ENCODE measurements at places on chromosomes 1 and 21.

DNA sequence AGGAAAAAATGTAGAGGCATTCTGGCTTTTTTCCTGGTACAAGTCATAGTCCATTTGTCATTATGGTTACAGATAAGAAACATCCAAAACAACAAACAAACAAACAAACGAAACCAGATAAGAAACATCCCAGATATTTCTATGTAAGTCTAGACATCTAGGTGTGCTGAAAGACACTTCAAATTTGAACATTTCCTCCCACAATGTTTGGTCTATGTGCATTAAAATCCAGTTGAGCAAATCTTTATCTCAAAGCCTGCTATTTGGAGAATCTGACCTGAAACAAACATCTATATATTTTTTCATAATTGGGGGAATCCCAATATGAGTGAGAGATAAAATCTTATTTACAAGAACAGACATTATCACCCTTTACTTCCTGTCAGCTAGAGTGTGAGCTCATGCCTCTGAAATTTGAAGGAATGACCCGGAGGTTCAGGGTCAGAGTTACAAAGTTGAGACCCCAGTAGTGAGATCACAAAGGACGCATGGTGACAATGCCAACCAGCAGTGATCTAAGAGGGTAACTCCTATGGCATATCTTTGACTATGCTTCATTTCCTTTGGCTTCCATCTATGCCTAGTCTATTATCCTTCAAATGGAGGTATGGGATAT, 182.9 kb upstream of the ATP1B1 start:
- DNase-seq: no peak

GRCh38 chr1:161307892-161308638, 1.7 kb downstream of the MPZ start:
- no peak for DNase-seq

DNA sequence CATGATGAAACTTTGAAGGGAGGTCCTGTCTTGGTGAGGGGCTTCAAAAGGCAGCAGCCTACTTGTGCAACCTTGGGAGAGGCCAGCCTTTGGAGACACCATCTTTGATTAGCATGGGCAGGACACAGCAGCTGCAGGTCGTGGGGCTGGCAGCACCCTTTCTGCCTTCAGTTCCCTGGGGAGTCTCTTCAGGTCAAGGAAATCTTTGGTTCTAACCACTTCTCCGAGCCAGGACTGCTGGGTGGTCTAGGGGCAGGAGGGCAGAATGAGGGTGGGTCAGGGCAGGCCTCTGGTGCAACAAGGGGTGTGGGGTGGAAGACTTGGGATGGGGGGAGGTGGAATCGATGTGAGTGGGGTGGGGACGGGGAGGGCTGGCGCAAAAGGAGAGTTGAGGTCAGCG, 269.7 kb downstream of the FOXD2 start:
- DNase-seq: no peak

DNA sequence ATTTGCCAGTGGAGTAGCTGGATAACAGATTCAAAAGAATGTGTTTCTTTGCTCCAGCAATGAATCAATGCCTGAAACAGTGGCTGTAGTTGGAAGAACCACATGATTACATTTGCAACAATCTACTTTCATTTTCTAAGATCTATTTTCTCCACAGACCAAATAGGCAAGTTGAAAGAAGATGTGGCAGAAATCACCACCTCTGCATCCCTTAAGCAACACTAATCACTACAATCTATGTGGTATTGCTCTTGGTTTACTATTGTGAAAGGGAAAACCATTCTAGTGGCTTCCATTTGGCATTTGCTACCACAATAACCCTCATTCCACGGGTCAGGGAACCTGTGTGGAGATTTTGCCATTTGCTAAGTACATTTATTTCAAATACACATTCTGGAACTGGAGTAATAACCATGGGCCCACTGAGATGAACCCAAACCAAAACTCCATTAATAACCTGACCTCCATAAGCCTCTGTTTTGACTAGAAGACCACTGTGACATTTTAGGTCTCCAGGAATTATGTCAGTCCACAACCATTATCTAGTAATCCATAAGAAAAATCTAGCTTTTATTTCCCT, 66.3 kb downstream of the C1orf185 start:
- no peak for DNase-seq

DNA sequence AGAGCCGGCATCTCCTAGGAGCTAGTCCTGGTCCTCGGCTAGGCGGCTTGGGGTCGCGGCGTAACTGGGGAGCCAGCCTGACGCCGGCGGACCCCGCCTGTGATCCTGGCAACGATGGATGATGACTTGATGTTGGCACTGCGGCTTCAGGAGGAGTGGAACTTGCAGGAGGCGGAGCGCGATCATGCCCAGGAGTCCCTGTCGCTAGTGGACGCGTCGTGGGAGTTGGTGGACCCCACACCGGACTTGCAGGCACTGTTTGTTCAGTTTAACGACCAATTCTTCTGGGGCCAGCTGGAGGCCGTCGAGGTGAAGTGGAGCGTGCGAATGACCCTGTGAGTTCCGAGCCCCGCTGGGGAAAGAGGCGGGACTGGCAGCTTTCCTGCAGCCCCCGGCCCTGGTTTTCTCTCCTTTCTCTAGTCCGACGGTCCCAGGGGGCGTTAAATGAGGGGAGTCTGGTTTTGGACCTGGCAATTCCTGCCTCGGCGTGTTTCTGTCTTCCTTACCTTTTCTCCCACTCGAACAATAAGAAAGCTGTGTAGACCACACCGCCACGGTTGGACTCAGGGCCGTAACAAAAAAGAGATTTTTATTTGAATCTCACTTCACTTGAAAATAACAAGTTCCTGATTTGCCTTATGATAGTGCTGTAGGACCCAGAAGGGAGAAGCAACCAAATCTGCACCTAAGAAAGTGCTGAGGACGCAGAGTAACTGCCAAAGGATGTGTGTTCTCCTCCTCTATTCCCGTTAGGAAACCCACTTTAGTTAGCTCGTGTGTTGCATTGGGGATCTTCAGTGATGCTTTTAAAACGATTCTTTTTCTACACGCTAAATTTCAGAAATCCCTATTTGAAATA, at the start of gene SPRTN:
SPRTN (plus strand) TSS at position 24 of the 859 bp plus-strand sequence; CDS start at position 115, 91 bp downstream.
- no peak for DNase-seq

DNA sequence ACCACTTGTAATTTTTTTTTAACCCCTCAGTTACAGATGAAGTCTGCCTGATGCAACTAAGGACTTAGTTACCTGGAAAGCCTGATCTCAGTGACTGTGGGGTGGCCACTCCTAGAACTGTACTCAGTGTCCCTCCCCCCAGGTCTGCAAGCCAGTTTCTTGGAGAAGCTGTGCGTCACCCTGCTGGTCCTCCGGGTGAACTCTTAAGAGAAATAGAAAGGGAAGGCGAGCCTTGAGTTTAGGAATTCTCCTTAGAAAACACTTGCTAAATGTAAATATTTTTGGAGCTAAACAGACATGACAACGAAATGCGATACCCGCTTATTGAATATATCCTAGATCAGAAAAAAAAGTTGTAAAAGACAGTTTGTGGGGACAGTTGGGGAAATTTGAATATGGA, 730 bp downstream of the SLC16A4 start:
- peak; percentile 85 for DNase-seq

- no peak for DNase-seq
Measured at GRCh38 chr1:172177849-172178248, 242.6 kb upstream of the C1orf105 start.

GRCh38 chr1:31159323-31159722, 80.4 kb downstream of the NKAIN1 start:
- no peak for DNase-seq

DNA sequence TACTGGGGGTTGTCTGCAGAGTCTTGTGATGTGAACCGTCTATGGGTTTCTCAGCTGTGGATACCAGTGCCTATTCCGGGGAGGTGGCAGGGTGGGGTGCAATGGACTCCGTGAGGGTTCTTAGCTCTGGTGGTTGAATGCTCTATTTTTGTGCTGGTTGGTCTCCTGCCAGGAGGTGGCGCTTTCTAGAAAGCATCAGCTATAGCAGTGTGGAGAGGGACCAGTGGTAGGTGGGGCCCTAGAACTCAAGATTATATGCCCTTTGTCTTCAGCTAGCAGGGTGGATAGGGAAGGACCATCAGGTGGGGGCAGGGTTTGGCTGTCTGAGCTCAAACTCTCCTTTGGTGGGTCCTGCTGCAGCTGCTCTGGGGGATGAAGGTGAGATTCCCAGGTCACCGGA, 127.3 kb upstream of the PLD5 start:
- DNase-seq: no peak

- DNase-seq: no peak
Measured at GRCh38 chr1:177779166-177779965, 190.5 kb downstream of the SEC16B start.

- DNase-seq: no peak
Measured at GRCh38 chr1:9160079-9160717, 31.3 kb upstream of the GPR157 start.

DNA sequence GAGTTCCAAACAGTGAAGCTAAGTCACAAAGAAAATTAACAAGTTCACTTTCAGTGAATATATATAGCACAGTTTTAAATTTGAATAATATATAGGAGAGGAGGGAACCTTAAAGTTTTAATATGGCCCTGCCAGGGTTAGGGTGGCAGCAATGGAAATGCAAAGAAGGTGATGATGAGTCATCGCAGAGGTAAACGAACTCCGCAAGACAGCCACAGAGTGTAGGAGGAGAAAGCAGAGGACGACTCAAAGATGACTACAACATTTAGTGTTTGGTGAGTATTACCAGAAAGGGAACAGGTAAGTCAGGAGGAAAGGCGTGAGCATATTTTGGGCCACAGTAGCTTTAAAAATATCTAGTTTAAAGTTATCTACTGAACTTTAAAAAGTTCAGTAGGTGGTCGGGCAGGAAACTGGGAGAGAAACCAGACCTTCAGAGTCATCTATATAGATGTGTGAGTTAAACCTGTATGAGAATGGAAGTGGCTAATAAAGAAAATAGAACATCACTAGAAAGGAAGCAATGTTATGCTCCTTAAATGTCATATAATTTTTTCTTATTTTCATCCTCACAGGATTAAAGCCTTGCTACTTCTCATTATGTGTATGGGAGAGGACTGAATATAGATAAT, 75.7 kb downstream of the UCHL5 start:
- DNase-seq: no peak

DNA sequence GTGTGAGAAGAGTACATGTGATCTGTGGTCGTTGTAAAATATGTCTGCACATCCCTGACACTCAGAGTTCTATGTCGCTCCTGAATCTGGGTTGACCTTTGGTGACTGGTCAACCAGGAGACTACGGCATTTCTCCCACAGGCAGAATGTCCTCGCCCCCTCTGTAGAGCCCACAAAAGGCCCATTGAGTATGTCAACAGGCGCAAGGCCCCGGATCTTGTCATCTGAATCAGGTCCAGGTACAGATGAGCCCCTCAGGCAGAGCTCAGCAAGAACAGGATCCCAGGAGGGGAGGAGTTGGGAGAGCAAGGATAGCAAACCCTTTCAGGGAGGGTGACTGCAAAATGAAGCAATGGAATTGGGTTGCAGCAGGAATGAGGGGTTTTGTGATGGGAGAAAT, 126.5 kb downstream of the MATN1 start:
- no peak for DNase-seq

DNA sequence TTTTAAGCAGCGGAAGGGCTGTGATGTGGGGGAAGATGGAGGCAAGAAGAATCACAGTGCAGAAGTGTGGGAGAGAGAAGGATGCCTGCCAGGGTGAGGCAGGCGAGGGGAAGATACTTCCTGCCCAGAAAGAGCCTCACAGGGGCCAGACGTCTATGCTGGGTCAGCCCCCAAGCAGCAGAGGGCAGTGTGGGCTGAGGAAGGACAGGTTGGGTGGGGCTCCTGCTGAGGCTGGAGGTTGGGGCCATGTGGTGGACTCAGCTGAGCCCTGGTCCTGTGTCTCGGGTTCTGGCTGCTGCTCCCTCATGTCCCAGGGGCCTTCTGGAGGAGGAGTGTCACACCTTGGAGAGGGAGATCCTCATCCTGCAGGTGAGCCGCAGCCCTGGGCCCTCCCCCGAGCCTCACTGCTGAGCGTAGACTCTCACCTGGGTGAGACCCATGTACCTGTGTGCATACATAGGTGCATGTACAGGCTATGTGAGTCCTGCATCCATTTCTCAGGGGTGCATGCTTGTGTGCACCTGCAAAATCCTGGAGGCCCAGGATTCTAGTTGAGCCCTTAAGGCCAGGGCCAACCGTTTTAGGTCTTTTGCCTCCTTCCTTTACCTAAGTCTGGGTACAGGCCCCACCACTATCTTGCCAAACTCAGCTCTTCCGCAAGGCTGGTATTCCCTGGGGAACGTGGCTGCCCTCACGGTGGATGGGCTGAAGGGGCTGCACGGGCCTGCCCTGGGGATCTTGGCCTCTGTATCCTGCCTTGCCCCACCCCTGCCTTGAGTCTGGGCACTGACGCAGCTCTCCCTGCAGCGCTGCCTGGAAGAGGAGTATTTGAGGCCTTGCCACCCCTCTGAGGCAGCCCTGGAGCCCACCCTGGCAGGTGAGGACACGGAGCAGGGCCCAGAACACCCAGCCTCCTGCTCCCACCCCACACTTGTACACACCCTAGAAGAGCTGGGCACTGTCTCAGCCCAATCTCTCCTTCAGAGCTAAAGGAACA, 3.7 kb downstream of the CCDC24 start:
- no peak for DNase-seq

DNA sequence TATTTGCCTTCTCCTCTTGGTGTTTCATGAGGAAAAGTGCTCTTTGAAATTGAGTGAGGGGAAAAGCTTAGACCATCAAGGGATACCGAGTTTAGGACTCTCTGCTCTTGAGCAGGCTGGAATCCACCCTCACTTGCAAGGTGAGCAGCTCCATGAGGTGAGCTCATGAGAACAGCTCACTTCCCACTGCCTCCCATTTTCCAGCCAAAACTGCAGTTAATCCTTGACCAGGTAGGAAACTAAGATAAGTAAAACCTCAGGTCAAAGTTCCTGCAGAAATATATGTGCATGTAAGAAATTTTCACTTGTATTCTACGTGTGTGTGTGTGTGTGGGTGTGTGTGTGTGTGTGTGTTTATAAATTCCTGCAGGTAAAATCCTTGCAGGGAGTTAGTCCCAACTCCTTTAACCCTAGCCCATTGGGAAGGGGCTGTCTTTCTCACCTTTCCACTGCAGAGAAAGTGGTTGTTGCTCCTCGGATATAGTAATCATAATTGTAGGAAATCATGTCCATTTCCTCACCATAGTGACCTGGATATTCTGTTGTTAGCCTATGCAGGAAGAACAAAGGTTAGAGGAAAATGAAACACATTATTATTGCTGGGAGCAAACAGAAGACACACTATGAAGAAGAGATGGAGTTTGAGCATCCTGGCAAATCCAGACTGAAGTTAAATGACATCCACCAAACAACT, 28.3 kb downstream of the DPT start:
- DNase-seq: no peak

DNA sequence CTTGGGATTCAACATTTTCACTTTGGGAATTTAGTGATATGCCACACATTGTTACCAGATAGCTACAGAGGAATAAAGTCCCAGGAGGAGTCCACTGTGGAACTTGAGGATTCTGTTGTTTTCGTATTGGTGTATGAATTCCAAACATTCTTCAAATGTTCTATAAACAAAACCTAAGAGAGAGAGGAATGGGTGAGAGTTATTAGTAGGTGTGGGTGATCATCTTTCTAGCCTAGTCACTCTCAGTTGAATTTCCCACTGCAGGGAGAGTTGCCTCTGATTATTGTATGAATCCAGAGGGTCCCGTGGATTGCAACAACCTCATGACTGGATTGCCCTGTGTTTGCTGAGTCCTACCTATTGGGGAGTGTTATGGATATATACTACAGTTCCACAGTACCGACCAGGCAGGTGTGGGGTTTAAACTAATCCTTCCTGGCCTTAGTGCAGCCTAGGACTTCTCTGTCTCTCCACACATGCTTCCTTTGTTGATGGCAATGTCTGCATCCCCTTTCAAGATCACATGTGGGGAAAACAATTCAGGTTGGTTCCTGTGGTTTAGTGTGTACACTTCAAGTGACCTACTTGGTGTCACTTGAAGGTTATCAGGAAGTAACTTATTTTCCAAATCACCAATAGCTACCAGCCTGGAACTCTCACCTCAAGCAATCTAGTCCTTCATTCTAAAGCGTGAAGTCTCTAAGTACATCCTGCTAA, 91.8 kb downstream of the ADCY10 start:
- DNase-seq: no peak
